Activated CD4-positive, alpha-beta T cell treated with anti-CD3 and anti-CD28 coated beads, Interleukin-2, Interleukin-4, amounts not matched to agents 100 ng/mL and 50 ng/mL, durations not matched to agents 16 hours and 8 hours (primary cell): ENCODE measurements at places on chromosomes 13 and 19.

DNA sequence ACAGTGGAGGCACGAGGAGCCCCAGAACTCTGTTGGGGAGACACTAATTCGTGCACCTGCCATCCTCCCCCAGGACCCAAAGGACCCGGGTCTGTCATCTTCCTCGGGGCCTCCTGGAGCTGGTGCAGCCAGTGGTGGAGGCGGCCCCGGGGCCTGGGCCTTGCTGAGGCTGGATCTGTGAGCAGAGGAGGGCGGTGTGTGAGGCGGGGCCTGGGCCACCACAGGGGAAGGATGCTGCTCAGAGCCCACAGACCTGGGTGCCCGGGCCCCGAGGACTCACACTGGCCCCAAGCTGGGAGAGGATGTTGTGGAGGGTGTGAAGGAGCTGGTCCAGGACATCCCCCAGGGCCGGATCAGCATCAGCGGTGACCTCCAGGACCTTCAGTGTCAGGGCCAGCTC is 8.3 kb downstream of the IFNL3 start:
- DNase-seq, result no peak

GRCh38 chr19:41955521-41955920 is 3.6 kb downstream of the RABAC1 start:
- DNase-seq, result no peak

DNA sequence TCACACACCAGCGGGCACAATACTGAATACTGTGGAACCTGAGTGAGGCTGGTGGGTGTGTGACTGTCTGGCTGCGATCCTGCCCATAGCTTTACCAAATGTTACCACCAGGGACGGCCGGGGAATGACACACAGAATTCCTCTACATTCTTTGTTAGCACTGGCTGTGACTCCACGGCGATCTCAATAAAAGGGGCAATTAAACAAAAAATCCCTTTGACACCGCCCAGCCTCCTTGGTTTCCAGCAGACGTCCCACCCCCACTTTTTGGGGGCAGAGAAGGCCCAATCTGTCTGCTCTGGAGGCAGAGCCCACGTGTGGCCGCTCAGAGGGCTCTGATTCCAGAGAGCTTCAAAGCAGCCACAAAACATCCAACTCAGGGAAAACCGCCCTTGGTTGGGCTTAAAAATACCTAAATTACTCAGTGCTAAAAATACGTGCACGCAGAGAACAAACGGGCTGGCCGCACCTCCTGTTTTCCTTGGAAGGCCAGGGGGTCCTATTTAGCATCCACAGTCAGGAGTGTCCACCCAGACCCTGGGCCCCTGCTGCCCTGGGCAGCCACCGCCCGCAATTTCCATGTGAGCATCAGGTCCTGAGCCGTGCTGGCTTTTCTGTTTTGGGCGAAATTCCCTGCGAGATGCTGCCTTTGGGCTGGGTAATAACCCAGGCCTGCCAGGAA is 47.8 kb downstream of the GADD45B start:
- DNase-seq, result no peak

DNA sequence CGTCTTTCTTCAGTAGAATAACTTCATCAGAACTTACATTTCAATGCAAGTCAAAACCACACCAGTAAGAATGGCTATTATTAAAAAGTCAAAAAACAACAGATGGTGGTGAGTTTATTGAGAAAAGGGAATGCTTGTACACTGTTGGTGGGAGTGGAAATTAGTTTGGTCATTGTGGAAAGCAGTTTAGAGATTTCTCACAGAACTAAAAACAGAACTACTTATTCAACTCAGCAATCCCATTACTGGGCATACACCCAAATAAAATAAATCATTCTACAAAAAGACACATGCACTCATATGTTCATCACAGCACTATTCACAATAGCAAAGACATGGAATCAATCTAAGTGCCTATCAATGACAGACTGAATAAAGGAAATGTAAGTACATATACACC is 231.2 kb downstream of the NHLRC3 start:
- no peak for DNase-seq

DNA sequence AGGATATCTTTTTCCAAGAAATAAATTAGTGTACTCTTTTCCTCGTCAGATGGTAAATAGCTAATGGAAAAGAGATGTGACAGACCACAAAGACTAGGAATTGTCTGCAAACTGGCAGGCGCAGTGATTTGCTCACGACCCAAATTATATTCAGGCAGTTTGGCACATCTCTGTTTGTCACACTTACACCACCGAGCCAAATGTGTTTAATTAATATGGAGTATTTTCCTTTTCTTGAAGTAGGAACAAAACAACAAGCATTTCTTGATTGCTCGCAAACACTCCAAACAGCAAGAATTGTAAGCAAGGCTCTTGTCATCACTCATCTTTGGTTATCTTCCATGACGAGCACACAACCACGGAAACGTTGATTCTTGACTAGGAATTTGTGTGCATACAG is 884.2 kb downstream of the PCDH9 start:
- no peak for DNase-seq

- DNase-seq, result no peak
Measured at GRCh38 chr13:30172593-30173302, 134.6 kb downstream of the KATNAL1 start.

GRCh38 chr19:19057720-19058119 is 6.1 kb upstream of the SLC25A42 start:
- no peak for DNase-seq

- no peak for DNase-seq
Measured at GRCh38 chr19:4660181-4660791, 9.9 kb downstream of the MYDGF start.

DNA sequence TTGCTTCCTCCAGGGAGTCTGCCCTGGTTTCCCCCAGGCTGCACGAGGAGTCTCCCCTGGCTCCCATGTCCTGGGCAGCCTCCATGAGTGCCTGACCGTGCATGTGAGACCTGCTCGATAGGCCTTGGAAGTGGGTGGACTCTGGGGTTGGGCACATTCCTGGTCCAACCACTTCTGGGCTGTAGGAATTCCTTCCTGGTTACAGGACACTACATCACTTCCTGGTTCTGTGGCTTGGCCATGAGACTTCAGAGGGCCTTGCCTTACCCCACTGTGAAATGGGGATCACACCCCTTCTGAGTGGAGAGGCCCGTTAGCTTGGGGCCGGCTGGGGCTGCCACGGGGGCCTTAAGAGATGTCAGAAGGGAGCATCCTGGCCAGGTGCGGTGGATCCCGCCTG is 4.0 kb upstream of the ZNF628 start:
- DNase-seq, result no peak

- DNase-seq, result no peak
Measured at GRCh38 chr13:99421758-99422585, 79.3 kb upstream of the TM9SF2 start.

GRCh38 chr13:103866048-103866447 is 799.8 kb upstream of the SLC10A2 start:
- no peak for DNase-seq

DNA sequence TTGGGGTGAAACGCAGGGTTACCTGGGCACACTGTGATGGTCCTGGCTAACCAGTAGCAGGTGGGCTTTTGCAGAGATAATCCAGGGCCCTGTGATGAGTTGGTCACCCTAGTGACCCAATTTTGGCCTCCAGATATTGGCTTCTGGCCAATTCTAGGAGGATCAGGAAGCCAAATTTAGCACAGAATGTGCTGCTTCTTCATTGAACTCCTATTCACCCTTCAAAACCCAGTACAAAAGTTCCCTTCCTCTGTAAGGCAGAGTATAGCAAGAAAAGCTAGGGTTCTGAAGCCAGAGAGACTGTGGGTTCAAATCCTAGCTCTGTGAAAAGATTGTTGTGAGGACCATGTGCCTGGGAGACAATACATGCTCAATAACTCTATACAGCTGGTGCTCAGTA is 70.8 kb downstream of the INSR start:
- DNase-seq, result no peak

GRCh38 chr19:7863157-7863970 is 10.8 kb downstream of the PRR36 start:
- no peak for DNase-seq

- DNase-seq, result no peak
Measured at GRCh38 chr13:97321101-97321500, 99.0 kb downstream of the MBNL2 start.

GRCh38 chr13:104799152-104799551 is 1732.9 kb upstream of the SLC10A2 start:
- DNase-seq, result no peak

- no peak for DNase-seq
Measured at GRCh38 chr13:108361769-108362168, 92.3 kb downstream of the TNFSF13B start.

GRCh38 chr13:26051657-26052311 is at the start of gene SHISA2:
SHISA2 (minus strand) TSS chr13:26052016; CDS start chr13:26050975, 1,041 bp downstream.
- peak; percentile 33 for DNase-seq

- no peak for DNase-seq
Measured at GRCh38 chr13:19179916-19180315, 1.7 kb downstream of the TUBA3C start.

GRCh38 chr13:50635504-50635903 is 208.0 kb downstream of the DLEU7 start:
- no peak for DNase-seq

- DNase-seq, result no peak
Measured at GRCh38 chr13:99014522-99014921, 36.7 kb upstream of the DOCK9 start.

DNA sequence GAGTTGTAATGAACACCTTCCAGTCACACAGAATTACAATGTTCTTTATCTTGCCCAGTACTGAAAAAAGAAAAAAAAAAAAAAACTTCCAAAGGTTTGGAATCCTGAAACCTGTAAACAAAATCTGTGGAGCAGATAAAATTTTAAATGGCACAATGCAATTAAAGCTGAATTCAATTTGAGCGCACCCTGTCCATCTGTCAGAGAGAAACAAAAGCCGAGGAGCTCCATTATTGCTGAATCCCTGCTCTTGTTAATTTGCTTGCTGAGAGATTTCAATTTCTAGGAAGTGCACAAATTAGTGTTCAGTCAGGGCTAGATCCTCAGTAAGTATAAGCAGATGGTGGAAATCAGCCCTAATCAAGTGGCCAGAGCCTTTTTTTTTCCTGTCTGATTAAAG is 65.2 kb downstream of the DACH1 start:
- no peak for DNase-seq

DNA sequence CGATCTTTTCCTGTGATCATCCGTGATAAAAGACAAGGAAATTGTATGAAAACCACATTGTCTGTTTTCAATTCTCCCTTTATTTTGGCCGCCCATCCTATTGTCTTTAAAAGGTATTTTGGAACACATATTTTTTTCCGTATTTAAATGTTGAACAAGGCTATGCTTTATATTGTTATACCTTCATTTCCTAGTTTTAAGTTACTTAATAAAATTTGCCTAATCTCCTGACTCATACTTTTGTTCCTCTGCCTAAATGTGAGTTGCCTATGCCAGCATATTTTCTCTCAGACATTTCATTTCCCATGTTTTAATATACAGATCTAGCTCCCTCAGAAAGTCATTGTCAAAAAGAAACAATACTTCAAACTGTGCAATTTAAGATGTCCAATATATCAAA is 104.2 kb downstream of the SLITRK6 start:
- DNase-seq, result no peak

DNA sequence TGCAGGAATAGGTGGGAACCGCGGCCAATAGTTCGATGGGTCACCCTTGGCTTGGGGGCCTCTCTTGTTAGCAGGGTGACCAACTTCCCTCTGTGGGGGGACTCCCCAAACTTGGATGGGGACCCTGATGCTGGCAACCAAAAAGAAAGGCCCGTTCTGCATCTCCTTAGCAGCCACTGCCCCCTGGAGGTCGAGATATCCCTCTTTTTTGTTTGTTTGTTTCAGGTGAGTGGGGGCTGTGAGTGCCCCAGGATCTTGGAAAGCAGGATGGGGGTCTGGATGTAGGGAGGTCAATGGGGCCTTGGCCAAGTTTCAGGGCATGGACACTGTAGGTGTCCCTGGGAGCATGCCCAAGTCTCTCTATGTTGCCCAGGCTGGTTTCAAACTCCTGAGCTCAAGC is 7.7 kb upstream of the CRTC1 start:
- DNase-seq, result no peak

DNA sequence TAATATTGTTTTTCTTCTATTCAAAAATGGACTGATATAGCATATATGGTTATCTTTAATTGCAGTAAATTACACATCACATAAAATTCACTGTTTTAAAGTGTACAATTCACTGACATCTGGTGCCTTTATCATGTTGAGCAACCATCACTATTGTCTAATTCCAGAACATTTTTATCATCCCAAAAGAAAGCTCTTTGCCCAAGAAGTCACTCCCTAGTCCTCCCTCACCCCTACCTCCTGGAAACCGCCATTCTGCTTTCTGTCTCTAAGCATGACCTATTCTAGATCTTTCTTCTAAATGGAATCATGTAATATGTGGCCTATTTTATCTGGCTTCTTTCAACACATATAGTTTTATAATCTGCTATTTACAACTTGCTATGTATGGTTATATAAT is 525.6 kb downstream of the DCT start:
- DNase-seq, result no peak

DNA sequence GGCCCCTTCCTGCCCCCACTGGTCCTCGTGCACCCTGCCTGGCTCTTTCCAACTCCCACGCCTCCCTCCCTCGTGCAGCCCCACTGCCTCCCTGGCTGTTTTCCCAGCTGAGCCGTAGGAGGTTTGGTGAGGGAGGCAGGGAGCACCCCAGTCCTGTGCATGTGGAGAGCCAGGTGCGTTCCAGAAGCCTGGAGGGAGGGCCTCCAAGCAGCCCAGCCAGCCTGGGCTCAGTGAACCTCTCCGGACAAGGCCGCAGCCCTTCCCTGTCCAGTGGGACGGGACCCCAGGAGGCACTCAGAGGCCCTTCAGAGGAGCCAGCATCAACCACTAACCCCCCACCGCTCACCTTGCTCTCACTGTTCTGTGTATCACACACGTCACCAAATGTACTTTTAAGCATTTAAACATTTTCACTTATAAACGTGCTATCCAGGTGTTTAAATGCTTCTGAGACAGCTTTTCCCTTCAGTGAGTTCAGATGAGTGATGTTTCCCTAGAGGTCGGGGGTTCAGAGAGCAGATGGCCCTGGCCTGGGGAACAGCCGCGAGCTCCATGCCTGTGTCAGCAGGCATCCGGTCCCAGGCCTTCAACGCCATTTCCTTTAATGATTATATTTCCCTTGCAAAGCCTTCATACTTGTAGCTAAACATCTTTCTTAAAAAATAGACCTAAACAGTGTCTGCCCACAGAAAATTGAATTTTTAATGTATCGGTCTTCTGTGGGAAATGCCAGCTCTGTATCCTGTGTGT is 122.6 kb downstream of the ATP11A start:
- DNase-seq, result no peak

GRCh38 chr19:32998722-32999121 is 26.7 kb downstream of the FAAP24 start:
- no peak for DNase-seq

GRCh38 chr19:45899253-45899652 is 3.2 kb downstream of the MYPOP start:
- DNase-seq, result no peak

DNA sequence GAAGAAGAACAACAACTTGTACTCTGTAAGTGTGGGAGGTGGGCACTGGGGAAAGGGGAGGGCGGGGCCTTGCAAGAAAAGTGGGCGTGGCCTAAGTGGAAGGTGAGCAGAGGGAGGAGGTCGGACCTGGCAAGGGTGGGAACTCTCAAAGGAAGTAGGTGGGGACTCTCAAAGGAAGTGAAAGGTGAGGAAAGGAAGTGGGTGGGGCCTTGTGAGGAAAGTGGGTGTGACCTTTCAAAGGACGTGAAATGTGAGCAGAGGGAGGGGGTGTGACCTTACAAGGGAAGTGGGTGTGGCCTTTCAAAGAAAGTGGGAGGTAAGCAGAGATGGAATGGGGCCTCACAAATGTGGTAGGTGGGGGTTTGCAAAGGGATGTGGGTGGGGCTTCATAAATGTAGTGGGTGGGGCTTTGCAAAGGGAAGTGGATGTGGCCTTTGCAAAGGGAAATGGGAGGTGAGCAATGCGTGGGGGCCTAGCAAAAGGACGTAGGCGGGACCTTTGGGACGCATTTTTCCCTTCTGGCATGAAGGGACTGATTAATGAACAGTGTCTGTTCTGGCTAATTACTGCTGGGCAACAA is 25.9 kb downstream of the ACSBG2 start:
- DNase-seq, result peak; percentile 62
